ENCODE measurements at places on chromosomes 1 and 21.

- no peak for DNase-seq
Observed at GRCh38 chr1:27314169-27314568, 7.8 kb upstream of the TMEM222 start.

DNA sequence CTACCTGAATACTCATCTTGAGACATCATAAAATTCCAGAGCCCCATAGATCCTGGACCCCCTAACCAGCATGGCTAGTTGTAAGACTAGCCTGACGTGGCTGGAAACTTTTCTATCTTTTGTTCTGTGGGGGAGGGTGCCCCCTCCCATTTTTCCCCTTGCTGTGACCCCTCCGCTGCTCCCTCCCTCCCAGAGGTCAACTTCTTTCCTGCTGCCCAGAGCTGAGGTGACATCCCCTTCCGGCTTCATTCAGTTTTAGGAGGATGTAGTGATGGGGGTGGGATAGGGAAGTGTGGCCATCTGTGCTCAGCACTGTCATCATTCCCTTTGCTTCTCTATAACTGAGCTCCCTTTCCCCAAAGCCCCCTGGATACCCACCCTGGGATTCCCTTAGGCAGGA, 4.4 kb upstream of the SLC41A1 start:
- DNase-seq = no peak

DNA sequence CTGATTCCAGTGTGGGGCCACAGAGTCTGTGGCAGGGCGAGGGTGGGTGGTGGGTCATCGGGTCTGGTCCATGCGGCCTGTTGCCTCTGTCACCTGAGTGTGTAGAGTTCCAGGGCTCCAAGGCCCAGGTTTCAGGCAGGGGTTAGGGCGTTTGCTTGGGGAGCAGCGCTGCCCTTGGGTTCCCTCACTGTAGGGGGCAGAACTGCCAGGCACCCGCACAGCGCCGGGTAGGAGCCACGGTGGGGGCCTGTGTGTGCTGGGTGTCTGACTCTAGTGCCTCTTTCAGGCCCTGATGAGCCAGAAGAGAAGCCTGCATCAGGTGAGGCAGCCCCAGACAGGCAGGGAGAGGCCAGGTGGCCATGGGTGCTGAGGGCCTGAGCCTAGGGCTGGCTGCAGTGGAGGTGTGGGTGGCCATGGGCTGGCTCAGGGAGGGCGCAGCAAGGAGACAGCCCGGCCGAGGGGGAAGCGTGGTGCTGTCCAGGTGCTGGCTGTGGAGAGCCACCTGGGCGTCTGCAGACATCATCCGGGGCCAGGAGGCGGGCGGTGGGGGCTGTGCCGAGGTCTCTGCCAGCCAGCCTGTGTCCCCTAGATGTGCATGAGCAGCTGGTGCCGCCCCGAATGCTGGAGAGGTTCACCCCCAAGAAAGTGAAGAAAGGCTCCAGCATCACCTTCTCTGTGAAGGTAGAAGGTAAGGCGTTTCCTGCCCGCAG, 72.3 kb downstream of the TRIM11 start:
- DNase-seq = no peak

- DNase-seq = no peak
Observed at GRCh38 chr1:157399984-157400382, 152.3 kb downstream of the FCRL5 start.

DNA sequence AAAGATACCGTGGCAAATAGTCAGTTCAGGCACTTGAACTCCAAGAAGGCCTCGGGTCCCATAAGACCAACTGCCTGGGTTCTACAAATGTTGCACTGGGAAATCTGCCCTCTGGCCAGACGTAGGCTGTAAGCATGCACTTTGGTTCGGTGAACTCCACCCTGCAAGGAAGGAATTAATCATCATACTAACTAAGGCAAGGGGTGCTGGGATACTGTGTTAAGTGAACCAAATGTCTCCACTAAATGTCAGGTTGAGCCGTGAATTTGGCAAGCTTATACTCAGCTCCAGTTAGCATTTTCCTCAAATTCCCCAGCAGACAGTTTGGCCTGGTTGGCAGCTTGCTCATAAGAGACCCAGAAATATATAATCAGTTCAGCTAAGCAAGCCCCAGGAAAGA, 385.9 kb downstream of the GPATCH2 start:
- no peak for DNase-seq

- DNase-seq = no peak
Observed at GRCh38 chr1:83889707-83890106, 109.2 kb downstream of the TTLL7 start.

GRCh38 chr1:25128121-25128621, 104.1 kb downstream of the SYF2 start:
- no peak for DNase-seq

DNA sequence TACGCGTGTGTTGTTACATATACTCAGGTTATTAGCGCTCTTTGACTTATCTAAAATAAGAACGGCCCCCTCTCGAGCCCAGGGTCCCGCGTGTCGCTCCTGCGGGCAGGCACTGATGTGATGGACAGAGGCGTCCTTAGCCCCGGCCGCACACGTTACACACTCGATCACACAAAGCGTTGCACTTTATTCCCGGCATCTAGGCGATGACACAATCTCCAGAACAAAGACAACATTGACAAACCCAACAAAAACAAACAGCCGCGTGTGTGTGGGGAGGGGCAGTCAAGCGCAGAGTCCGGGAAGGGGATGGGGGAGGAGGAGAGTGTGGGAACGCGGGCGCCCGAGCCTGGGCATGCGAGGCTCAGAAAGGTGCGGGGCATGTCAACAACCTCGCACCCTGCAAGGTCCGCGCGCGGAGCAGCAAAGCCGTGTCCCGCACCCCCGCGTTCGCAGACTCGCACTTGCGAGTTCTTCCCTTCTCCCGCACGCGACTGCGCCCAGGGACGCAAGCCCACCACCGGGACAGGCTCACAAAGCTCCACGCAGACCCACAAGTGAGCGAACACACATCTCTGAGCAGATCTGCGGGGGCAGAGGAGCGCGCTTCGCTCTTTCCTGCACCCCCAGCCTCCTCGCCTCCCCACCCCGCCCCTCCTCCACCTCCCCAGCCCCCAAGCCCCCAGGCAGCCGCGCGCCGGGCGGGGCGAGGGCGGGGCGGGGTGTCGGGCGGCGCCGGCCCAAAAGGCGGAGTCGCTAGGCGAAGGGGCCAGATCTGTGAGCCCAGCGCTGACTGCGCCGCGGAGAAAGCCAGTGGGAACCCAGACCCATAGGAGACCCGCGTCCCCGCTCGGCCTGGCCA, at the start of gene EFNA1:
TSS of gene EFNA1 (plus strand) at position 772 of the 862 bp plus-strand sequence. CDS start 102 bp downstream, outside the sequence.
- peak; percentile 3 for DNase-seq

DNA sequence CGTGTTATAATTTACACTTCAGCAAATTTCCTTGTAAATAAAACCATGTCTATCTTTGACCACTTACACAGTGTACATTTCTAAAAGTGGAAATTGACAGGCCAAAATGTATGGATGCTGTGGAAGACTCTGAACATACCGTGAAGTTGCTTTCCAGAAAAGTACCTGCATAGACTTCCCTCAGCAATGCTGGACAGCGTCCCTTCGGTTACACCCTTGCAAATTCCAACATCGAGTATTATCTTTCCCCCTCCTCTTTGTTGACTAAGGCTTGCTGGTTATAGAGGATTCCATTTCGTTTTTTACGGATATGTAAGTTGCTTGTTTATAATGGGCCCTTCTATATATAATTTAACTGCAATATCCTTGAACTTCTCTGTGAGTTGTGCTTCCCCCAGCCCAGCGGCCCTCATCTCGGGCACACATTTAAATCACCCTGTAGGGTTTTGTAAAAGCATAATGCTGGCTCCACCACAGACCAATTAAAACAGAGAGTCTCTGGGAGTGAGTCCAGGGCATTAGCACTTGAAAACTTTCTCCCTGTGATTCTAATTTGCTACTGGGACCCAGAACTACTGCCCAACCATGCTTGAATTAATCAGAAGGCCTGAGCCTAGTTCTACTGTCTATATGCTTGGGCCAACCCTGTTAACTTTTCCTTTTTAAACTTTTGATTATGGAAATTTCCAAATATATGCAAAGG, 230.3 kb downstream of the GRIK3 start:
- no peak for DNase-seq

GRCh38 chr1:225412321-225412720, 15.5 kb downstream of the LBR start:
- DNase-seq = no peak

- DNase-seq = no peak
Observed at GRCh38 chr1:102799496-102799895, 308.8 kb downstream of the COL11A1 start.

DNA sequence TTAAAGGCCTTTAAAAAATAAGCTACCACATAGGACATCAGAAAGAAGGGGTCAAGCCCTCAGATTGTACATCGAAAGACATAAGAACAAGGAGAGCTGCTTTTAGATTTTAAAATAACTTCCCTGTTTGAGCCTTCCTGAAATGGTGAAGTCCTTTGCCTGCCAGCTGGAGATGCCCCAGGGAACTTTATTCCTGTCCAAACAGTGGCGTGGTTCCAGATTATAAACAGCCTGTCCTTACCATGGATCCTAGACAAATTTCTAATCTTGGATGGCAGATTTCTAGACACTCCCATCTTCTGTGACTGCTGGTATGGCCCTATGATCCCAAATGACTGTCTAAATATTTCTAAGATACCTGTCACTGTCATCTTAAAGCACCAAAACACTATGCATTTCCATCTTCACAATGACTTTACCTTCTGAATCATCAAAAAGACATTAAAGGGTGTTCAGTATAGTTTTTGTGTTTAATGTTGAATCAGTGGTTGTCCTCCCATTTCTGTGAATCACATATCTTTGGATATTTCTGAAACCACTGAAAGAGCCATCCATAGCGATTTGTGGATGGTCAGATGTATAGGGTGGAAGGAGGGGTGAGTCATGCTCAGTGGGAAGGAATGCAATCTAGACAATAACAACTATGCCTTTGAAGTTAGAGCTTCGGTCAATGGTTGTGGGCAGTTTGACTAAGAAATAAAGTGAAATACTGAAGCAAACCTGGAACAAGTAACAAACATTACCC, 23.2 kb downstream of the ILDR2 start:
- no peak for DNase-seq

All from stimulated activated CD8-positive, alpha-beta memory T cell treated with anti-CD3 and anti-CD28 coated beads, Interleukin-4, amount 100 ng/mL, for 4 hours (primary cell).